NCI-H1092 treated with DMSO at 0.1 percent for 48 hours (cell line): ENCODE measurements at places on chromosomes 3 and 15.

DNA sequence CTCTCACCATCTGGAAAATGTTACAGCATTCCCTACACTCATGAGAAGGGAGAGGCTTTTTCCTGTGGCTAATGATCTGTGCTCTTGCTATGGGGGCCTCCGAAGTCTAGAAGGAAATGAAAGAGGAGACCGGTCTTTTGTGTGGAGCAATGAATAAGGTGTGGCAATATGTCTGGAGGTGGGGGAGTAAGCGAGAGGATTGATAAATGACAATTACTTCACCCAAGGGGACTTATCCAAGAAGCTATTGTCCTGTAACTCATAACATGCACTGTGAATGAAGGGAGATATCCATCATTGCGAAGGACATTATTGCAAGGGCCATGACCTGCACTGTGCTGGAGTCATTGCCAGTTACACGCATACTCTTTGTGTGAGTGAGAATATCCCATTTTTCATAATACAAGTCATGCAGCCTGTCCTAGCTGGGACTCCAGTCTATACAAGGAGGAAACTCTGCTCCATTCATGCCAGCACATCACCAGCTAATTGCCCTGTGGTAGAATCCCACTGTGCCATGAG lies 37.7 kb upstream of the SYNPR start:
- DNase-seq, result no peak

DNA sequence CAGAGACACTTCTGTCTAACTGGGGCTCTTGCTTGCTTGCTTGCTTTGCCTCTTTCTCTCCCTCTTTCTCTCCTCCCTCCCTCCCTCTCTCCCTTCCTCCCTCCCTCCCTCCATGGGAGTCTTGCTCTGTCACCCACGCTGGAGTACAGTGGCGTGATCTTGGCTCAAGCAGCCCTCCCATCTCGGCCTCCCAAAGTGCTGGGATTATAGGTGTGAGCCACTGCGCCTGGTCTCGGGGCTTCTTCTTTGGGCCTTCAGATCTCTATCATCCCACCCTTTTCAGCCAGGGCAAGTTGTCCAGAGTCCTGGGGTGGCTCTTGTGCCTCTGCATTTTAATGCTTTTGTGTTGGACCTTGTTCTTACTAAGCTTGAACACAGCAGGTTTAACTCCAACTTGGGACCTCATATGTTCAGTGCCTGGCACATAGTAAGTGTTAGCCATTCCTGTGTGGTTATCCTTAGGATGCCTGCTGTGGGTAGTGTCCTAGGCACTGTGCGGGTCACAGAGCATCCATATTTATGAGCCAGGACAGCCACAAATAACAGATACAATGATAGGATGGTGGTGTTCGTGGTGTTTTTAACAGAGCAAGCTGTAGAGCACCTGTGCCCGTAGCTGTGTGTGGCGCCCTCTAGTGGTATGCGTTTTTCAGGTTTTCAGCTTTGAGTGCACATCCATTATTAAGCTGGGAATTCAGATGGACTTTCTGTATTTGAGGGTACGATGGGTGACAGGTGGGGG lies 75.1 kb downstream of the CCK start:
- peak; percentile 25 for DNase-seq

- peak; percentile 48 for DNase-seq
Observed at GRCh38 chr15:31325595-31326155, 960 bp upstream of the KLF13 start.

- no peak for DNase-seq
Observed at GRCh38 chr3:47994180-47994579, 22.0 kb downstream of the MAP4 start.

DNA sequence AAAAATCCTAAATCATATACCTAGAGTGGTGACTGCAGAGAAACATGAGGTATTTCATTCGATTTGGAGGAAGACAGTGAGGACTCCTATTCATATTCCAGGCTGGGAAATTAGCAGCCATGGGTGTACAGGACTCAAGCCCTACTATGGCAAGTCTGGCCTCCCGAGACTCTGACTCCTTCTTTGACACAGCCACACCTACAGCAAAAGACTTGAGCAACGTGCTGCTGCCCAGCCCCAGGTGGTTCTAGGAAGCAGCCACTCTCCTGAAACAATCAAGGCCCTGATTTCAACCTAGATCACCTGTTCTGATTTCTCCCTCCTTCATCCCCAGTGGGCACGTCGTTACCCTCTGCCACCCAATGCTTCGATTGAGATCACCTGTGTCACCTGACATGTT lies 84.0 kb upstream of the ATP11B start:
- no peak for DNase-seq

DNA sequence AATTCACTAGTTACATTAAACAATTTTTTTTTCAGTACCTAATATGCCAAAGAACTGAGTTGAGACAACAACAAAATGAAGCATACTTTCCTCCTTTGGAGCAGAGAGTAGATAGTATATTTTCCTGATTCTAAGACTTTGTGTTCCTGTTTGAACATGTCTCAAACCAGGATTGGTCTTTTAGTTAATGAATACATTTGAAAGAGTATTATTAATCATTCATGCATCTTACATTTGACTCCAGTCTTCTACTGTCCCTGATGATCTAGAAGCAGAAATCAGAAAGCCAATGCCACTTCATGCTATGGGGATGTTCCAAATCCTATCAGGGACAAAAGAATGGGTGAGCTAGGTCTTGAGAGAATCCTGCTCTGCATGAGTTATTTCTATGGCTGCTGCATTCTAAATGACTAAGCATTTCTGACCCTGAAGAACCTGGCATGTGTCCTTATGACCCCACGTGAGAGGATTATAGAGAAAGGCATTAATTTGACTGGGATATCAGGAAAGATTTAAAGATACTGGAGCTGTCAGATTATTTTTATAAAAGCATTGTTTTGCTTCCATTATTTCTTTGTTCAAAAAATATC lies 32.9 kb upstream of the MBNL1 start:
- no peak for DNase-seq

DNA sequence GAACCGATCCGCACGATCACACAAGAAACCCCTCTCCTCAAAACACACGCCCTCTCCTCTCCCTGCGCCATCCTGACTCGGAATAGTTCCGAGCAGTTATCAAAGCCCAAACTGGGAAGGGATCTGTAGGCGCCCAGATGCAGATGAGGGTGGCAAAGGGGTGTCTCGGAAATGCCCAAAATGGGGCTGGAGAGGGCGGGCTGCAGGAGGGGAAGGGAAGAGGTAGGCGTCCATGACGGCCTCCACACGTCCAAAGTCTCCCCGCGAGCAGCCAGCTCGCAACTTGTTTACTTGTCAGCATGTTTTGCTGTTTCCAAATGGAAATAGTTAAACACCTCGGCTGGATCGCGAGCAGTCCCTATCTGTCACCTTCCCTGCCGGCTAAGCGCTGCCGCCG lies 1.5 kb downstream of the NTRK3 start:
- DNase-seq, result no peak

- no peak for DNase-seq
Observed at GRCh38 chr3:161598639-161599038, 102.0 kb downstream of the OTOL1 start.

- no peak for DNase-seq
Observed at GRCh38 chr15:74185710-74186348, 12.3 kb downstream of the ISLR start.
